ENCODE measurements at places on chromosomes 4 and X.

DNA sequence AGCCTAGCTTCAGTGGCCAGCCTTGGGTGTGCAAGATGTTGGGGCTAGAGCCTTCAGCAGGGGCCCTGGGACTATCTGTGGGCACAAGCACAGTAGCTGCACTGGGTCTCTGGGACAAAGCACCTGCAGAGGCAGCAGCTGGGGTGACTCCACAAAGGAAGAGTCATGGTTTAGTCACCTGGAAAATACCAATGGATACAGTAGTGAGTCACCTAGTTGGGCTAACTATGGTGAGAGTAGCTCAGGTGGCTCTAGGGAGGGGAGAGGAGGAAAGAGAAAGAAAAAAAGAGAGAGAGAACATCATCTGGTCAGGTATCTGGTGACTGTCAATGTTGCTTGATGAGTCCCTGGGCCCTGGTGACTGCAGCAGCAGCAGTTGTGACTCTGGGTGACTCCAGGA lies 72.9 kb upstream of the SPIN4 start:
- no peak for DNase-seq

DNA sequence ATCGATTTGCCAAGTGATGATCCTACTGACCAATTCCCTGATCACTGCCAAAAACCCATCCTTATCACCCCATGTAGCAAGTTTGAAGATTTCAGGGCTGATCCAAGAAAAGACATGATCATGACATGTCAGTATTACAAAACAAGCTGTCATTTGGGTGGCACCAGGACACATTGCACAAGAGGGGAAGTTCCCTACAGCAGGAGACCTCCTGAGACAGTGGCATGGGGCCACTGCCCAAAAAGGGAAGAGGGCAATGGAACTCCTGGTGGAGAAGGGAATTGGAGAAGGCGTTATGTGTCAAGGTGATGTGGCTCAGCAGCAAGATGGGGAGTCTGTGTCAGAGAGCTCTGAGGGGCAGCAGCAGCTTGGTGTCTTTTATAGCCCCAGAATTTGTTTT lies 43.4 kb downstream of the ZNF182 start:
- DNase-seq, result no peak

DNA sequence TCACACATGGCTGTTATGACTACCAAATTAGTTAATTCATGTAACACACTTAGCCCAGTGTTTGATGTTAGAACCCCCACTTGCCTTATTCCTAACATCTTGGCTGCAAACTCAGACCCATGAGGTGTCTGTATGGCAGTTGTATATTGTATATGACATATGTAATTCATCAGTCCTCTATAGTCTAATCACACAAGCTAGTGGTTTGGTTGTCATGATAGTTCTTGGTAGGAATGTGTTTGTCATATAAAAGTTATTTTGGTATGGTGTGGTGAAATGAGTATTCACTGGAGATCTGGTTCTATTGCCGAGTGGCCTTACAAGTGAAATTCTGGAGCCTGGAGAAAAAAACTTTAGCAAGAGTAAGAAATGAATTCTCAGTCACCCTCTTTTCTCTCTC lies 149.2 kb downstream of the AWAT2 start:
- no peak for DNase-seq

DNA sequence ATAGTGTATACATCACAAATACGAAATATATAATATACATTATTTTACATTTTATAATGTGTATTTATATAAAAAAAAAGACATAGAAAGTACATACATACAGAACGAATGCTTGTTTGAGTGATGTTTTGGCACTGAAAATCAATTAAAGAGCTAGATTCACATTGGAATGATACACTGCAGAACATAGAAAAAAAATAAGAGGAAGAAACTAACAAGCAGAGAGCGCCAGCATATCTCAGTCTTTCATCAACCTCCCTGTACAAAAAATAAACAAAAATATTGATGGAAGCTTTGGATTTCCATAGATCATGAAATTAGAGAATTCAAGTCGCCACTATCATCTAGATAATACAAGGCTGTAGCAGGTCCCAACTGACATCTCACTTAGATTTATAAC lies 420.6 kb downstream of the CENPC start:
- no peak for DNase-seq

GRCh38 chr4:16627999-16628398 lies 270.4 kb downstream of the LDB2 start:
- DNase-seq, result no peak
